ENCODE measurements at places on chromosomes 7 and 10.

GRCh38 chr10:6158276-6158675 is 44.5 kb upstream of the PFKFB3 start:
- DNase-seq = no peak

GRCh38 chr10:121414366-121415062 is 183.7 kb downstream of the FGFR2 start:
- DNase-seq = no peak

DNA sequence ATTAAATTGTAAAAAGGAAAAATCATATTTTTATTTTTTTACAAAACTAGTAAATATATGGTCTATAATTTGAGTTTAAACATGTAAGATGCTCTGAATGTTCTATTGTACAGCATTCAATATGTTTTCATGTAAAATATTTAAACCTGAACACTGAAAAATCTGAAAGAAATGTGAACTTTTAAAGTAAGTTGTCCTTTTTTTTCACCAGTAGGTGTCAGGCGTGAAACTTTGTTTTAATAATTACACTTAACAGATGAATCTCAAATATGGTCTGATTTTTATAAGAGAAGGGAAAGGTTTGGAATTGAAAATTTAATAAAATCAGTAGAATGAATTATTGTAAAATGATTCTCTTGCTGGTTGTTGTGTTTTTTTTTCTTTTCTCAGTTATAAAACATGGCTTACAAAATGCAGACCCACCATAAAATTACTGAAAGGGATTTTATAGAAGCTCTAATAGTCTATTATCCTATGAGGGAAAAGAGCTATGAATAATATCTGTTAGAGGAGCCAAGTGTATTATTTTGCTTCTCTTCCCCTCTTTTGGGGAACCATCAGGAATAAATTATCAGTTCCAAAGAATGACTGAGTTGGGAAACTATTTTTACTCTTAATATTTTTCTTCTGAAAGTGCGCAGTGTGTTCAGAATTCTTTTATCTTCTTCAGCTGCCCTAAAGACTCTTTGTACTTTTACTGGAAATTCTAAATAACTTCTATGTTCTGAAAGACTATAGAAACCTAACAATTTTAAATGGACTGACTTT is 217.7 kb upstream of the FZD1 start:
- DNase-seq = no peak

DNA sequence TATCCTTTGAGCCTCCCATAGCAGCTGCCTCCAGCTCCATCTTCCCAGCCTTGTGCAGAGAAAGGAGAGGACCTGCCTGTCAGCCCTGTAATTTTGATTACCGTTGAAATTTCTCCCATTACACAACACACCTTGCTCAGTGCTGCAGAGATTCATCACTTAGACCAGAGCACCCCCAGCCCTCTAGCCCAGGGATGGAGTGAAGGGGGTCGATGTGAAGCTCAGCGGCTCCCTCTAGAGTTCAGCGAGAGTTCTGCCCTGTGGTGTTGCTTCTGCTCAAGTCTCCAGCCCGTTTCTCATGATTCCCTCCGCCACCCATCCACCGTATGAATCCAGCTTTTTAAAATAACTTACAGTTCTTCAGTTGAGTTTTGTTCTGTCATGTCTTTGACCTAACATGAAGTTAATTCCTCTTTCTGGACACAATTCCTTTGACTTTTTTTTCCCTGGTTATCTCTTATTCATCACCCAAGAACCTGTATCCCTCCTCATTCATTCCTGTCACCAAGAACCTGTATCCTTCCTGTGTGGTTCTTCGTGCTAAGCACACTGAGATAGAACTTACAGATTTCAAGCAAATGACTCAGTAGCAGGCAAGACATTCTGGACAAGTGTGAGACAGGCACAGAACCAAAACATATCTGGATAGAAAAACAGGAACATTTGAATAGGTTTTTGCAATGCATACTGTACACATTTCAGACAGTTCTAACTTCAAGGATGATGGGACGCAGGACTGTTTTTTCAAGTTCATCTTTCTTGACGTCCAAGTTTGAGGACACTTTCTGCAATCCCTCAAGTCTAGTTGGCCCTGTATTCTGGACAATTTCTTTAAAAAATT is 35.0 kb upstream of the ZNF32 start:
- no peak for DNase-seq

GRCh38 chr10:92278996-92279696 is 11.7 kb downstream of the CPEB3 start:
- DNase-seq = no peak

- DNase-seq = no peak
Observed at GRCh38 chr10:48548531-48549135, 56.2 kb downstream of the ARHGAP22 start.

GRCh38 chr7:123570390-123571182 is 13.0 kb upstream of the NDUFA5 start:
- DNase-seq = no peak

DNA sequence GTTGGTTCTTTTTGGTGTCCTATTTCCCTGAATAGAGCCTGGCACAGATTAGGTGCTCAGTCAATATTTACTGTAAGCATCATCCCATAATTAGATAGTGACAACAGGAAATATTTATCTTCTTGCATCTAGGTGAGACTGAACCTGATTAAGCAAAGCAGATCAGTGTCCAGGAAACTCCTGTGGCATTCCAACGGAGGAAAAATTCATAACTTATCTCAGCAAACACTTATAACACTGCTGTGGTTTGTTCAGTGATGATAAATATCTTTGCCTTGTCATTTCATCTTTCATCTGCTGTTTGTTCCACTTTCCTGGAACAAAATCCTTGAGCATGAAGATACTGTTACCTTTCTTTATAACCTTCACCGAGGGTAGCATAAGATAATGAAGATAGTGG is 1160.3 kb upstream of the AUTS2 start:
- no peak for DNase-seq

GRCh38 chr10:4176500-4177281 is 391.7 kb upstream of the KLF6 start:
- no peak for DNase-seq

- no peak for DNase-seq
Observed at GRCh38 chr10:3693698-3694080, 91.3 kb downstream of the KLF6 start.

- DNase-seq = no peak
Observed at GRCh38 chr7:28297801-28298459, 114.4 kb upstream of the CREB5 start.

DNA sequence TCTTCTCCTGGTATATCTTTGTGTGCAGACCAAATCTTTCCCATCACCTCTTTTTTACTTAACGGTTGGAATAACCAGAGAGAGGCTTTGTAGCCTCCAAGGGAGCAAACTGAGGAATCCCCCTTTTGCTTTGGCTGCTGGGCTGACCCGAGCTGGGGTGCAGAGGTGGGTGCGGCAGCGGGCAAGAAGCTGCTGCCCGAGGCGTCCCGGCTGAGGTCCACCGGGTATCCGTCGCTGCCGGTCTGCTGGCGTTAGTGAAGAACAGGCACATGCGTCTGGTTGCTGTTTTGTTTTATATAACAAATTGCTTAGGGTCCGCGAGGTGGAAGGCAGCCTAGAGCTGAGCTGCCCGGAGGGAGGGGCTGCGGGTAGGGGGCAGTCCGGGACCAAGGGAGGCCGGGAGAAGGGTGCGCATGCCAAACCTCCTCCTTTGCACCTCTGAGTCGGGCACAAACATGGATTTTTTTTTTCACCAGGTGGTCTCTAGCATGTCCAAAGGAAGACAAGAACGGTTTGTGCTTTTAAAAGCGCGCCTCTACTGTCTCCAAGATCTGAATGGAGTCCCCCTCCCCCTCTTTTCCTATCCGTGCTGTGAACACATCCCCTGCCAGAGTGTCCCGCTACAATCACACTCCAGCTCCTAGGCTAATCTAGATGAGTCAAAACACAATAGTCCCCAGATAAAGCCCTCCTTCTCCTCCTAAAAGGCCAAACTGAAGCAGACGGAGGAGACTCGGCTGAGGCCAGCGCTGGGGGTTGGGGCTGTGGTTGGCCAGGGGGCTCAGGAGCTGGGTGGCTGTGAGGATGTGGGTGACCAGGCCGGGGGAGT is 6.8 kb upstream of the GATA3 start:
- DNase-seq = no peak

- DNase-seq = no peak
Observed at GRCh38 chr10:130236711-130237110, 100.5 kb downstream of the GLRX3 start.

DNA sequence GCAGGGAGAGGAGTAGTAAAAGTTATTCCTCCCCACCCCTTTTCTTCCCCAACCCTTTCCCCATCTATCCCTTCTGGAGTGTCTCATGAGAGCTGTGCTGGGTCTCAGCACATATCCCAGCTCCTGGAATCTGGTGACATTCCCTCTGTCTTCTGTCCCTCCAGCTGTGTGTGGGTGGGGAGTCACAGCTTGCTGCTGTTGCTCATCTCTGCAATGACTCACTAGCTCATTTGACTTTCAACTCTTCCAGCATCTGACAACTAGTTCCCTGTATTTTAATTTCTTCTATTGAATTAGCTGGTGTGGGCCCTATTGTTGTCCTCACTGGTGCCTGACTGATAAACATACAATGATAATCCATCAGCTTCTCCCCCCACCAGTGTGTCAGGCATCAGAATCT is 198.9 kb upstream of the AUTS2 start:
- no peak for DNase-seq

- no peak for DNase-seq
Observed at GRCh38 chr10:62054830-62055229, 153.3 kb downstream of the ARID5B start.

DNA sequence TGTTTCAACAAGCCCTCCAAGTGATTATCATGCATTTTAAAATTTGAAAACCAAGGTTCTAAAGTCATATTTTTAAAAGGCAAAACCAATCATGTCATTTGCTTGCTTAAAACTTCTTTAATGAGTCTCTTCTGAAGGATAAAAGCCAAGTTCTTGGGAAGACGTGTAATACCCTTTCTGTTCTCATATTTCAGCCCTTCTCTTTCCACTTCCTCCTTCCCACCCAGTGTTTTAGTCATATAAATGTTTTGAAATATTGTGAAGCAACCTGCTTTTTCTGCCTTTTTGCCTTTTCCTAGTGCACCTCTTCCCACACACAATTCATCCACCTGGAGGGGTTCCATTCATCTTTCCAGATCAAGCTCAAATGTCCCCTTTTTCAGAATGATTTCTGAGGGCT is 211.1 kb upstream of the LRRTM3 start:
- DNase-seq = no peak

DNA sequence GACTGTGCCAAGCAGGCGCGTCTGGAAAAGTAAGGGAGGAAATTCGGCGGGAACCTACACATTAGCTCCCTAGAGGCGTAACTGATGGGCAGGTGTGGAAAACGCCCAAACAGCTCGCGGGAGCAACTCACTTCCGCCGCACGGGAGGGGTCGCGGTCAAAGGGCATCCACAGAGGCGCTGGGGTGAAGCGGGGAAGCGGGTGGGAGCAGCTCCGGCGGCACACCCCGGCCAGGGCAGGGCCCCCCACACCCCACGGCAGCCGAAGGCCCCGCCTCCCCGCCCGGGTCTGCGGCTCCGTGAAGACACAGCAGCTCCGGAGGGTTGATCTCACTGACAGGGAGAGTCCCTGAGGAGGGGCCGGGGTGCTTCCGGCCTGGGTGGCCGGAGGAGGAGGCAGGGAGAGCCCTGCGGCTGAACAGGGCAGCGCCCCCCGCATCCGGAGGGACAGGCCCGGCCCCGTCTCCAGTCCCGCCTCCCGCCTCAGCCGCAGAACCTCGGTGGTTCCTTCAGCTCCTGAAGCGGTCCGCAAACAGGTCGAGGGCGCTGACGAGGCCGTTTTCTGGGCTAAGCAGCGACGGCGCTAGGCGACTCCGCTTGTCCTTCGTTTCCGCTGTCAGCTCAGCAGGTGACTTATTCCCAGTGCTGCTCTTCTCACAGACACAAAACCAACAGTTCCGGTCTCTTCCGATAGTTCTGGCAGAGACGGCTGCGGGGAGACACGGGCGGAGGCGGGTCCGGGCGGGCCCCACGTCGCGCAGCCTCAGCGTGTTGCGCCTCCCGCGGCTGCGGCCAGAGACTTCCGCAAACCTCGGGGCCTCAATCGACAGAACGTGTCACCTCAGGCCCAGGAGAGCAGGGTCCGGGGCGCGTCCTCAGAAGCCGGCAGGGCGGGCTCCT is 276.1 kb downstream of the DNAJB6 start:
- DNase-seq = peak; percentile 34

DNA sequence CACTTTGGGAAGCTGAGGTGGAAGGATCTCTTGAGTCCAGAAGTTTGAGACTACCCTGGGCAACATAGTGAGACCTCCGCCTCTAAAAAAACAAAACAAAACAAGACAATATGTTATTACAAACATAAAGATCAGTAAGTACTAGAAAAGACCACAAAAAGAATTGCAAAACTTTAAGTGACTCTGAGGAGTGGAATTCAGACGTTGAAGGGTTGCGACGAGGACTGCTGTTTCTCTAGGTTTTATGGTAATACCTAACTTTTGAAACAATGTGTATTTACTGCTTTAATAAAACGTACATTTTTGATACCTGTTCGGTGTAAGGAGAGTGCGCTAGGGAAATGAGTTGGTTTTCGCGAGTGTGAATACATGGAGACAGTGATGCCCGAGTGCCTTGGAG is 250.4 kb downstream of the GATA3 start:
- DNase-seq = no peak

DNA sequence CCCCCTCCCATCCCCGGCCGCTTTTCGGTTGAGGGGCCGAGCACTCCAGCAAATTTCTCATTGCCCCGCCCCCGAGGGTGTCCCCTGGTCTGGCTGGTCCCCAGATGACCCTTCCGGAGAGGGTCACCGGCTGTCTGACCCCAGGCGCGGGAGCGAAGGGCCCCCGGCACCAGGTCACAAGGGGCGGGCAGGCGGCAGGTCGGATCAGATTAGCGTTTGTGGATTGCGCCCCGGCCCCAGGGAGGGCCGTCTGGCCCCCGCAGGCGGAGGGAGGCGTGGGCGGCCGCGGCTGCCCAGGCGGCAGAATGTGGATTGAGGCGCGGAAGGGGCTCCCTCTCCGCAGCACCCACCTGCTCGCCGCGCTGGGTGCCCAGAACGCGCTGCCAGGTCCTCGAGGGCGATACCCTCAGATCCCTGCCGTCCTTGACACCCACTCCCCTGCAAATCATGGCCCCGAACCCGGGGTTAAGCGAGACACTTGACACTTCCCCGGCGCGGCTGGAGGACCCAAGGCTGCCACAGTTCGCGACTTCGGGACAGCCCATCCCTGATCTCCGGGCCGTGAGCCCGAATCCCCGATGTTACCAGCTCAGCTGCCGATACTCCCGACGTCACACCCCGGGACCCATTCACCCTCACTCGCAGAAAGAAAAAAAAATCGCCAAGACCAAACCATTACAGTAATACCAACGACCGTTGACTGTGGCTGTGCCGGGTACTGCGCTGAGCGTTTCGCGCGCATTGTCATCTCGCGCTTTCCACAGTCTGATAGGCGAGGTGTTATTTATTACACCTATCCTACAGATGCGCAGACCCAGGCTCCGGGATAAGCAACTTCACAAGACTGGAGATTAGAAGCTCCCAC is 953 bp downstream of the NODAL start:
- no peak for DNase-seq

Measured in activated CD4-positive, alpha-beta T cell treated with anti-CD3 and anti-CD28 coated beads, Interleukin-2, amount 50 U/mL, for 4 hours (primary cell).